ENCODE measurements at places on chromosomes 13 and 19.

GRCh38 chr13:50699874-50700663 lies 143.4 kb downstream of the DLEU7 start:
- DNase-seq: no peak

DNA sequence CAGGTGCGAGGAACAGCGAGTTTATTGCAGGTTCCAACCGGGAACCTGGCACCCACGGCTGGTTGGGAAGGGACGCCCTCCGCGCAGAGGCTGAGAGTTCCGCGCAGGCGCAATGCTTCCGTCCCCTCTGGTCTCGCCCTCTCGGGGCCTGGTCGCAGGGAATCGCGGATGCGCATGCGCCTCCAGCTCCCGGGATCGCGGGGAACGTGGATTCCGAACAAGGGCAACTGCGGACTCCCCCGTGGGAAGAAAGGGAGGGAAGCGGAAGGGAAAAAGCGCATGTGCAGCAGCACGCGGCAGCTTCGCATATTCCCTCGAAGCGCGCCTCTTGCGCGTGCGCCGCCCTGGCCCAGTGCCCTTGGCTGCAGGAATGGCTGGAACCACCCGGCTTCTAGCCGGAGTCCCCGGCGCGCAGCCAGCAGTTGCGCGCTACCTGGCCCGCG lies 1.1 kb downstream of the TSSK6 start:
- DNase-seq: no peak

GRCh38 chr13:36101157-36101556 lies 30.0 kb downstream of the DCLK1 start:
- no peak for DNase-seq

GRCh38 chr13:44605275-44605674 lies 29.1 kb upstream of the TSC22D1 start:
- DNase-seq: no peak

DNA sequence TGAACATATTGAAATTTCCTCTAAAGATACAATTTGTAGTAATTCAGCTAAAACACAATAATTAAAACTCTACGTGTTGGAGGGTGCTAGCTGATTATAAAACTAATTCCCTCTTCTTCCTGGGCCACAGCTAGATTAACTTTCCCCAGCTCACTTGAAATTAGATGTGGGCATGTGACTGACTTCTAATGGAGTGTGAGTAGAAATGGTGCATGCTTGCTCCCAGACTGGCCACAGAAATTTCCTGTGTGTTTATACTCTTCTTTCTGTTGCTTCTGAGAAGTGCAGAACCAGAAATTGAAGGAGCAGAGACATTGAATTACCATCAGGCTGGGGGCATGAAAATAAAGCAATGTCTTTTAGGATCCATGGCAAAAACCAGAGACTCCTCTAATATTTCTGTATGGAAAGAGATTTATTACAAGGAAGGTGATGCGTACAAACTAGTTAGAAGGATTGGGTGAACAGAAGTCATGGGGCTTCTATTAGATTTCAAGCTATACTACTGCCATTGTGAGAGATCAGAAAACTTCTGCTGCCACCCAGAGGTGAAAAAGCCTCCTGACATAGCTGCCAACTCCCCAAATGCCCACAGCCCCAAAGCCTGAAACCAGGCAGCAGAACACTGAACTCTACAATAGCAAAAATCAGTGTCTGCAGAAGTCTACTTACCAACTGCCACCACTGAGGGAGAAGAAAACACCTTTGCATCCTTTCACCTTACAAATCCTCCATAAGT lies 379.2 kb upstream of the MIR17HG start:
- no peak for DNase-seq

DNA sequence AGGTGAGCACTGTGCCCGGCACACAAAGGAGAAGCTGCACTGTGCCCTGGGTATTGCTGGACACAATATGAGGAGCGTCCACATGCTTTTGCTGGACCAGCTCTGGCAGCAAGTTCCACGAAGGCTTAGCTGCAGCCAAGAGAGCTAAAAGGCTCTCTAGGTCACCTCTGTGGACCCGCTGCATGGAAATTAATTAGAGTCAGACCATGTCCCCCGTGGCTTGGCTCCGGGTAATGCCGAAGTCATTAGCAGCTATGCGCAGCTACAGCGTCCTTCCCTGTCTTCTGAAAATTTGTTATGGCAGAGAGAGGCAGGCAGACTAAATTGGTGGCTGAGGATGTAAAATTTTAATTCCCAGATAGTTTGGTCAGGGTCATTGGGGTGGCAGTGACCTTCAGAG lies 271.5 kb downstream of the SLC7A1 start:
- DNase-seq: no peak

Data from smooth muscle cell of the brain vasculature (primary cell).